ENCODE measurements at places on chromosomes 3 and 15. TPM values are rescaled to one million over a fixed set of nuclear protein-coding genes. Genes with fewer than 3 reads are reported as not detected.

Gene KLHL40
- not detected for total RNA-seq

- no peak for DNase-seq
These were observed 16.0 kb downstream of the CAPN3 start for GRCh38 chr15:42375252-42375651.

DNA sequence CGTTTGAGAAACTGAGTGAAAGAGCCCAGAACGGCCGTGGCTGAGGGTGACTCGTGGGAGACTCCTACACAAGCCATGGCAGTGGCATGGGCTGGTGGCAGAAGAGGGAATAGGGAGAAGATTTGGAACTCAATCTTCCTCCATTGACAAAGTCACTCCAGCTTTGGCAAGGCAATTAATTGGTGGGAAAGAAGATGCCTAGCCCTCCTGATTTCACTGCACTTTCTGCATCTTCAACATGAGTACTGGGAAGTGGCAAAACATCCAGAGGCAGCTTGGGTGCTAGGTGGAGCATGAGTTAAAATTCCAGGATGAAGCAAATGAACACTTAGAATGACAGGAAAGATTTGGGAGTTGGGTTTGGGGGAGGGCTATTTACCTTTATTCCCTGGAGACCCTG, 1.4 kb upstream of the TGFBR2 start:
- DNase-seq = no peak

Gene CRABP1
- 2.1 TPM for total RNA-seq

DNA sequence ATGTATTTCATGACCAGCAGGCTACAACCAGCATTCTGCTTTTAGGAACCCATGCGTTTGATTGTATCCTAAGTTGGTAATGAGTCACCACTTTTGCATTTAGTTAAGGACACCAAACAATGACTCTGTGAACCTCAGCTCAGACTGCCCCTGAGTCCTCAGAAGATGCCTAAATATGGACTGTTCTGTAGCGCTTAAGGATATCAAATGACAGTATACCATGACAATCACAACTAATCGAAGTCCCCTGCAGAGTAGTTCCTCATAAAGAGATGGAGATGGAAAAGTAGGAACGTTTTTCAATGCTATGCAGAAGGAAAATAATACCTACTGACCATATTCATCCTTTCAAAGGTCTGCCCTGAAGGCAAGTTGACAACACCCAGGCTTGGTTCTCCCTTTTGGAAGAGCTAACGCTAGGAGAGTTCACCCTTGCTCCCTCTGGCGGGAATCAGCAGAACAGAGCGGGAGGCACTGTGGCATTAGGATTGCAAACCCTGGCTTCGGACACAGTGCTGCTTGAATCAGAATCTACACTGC, 508.6 kb downstream of the FHIT start:
- DNase-seq = no peak

Gene LRRFIP2
- total RNA-seq = 152 TPM

- no peak for DNase-seq
These were observed 33.1 kb downstream of the NBEAL2 start for GRCh38 chr3:47012342-47013230.

- DNase-seq = no peak
These were observed 12.1 kb downstream of the CORO2B start for GRCh38 chr15:68590721-68591389.

GRCh38 chr3:134251731-134252391, 1.2 kb upstream of the RYK start:
- no peak for DNase-seq

DNA sequence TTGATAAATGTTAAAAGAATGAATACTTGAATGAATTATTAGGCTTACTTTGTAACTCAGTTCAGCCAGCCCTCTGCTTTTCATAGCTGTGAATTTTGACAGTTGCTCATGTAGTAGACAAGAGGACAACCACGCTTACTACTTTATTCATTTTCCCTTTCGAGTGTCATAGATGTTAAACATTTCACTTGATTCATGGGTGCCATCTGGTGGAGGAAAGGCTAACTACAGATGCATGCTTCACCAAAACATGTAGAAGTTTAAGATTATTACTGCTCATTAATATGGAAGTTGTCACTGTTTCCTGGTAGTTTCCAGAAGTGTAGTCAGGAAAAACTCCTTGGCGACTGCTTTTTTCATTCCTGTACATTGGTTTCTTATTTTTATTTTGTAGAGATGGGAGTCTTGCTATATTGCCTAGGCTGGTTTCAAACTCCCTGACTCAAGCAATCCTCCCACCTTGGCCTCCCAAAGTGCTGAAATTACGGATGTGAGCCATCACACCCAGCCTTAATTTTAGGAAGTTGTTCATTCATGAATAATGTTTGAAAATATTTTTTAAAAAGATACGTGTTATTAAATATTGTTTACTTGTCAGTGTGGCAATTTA, 163.2 kb downstream of the B3GALNT1 start:
- DNase-seq = peak; percentile 72

GRCh38 chr3:45545476-45545875, 49.1 kb upstream of the LIMD1 start:
- no peak for DNase-seq

DNA sequence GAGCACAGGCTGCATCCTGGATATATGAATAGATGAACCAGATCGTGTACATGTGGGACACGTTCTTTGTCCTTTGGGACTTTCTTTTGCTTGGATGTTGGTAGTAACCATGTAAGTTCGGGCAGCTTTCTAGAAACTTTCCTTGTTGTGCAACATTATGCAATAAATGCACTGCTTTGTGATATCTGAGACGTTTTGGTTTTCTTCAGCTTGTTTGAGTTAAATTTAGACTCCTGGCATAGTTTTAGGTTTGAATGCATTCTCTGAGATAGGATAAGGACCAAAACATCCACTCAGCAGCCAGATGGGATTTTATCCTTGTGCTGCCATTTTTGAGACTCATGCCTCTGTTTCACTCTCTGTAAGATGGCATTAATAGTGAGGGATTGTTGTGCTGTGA, 158.9 kb downstream of the IGF1R start:
- no peak for DNase-seq

Gene CALML4
- 138 TPM for total RNA-seq

DNA sequence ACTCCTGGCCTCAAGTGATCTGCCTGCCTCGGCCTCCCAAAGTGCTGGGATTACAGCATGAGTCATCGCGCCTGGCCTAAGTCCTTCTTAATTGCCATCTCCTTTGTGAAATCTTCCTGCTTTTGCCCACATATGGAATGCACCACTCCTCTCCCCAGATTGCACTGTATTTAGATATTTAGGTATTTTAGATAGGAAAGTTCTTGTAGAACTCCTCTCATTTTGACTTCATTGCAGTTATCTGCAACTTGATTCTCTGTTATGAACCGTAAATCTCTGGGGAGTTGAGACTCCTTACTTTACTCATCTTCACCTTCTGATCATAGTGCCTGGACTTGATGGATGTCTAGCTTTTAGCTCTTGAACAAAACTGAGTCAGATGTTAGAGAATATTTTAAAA, 150.7 kb downstream of the AKAP13 start:
- DNase-seq = no peak

Gene NPAP1
- not detected for total RNA-seq

Gene RTP1
- total RNA-seq = not detected

Gene C2CD4A
- not detected for total RNA-seq

GRCh38 chr15:89828281-89829145, 13.9 kb upstream of the ANPEP start:
- no peak for DNase-seq
